ENCODE measurements at places on chromosomes 1 and 21.

DNA sequence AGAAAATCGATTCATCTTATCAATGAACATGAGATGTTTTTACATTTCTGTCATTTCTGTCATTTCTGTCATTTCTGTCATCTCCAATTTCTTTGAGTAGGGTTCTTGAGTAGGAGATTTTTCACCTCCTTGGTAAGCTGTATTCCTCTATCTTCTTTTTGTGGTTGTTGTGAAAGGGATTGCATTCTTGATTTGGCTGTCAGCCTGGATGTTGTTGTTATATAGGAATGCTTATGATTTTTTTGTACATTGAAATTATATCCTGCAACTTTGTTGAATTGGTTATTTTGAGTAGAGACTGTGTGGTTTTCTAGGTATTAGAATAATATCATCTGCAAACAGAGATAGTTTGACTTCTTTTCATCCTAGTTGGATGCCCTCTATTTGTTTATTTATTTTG lies 1233.7 kb downstream of the PLA2G4A start:
- DNase-seq: no peak

GRCh38 chr21:45846373-45847160 lies 135.0 kb upstream of the COL6A1 start:
- no peak for DNase-seq

DNA sequence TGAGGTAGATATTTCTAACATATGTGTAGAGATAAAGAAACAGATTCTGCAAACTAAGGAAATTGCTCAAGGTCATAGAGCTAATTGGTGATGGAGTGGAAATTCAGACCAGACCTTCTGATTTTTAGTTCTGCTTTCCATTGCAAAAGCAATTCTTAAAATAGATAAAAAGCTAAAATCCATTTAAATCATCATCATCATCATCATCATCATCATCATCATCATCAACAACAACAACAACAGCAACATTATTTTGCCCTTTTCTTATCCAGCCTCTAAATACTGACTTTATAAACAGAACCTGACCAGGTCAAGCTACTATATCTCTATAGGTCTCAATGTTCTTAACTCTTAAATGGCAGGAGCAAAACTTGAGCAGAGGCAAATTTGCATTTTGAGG lies 14.0 kb upstream of the ROR1 start:
- no peak for DNase-seq

GRCh38 chr1:155396874-155397476 lies 76.3 kb downstream of the RUSC1 start:
- no peak for DNase-seq

DNA sequence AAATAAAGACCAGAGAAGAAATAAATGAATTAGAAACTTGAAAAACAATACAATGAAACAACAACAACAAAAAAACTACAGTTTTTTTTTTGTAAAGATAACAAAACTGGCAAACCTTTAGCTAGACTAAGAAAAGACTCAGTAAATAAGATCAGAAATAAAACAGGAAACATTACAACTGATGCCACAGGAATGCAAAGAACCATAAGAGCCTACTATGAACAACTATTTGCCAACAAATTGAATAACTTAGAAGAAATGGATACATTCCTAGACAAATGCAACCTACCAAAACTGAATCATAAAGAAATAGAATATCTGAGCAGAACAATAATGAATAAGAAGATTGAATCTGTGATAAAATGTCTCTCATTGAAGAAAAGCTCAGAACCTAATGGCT lies 742.0 kb downstream of the ADGRL2 start:
- DNase-seq: no peak

- DNase-seq: no peak
These were observed 7.1 kb downstream of the CLIC4 start for GRCh38 chr1:24752305-24752704.

DNA sequence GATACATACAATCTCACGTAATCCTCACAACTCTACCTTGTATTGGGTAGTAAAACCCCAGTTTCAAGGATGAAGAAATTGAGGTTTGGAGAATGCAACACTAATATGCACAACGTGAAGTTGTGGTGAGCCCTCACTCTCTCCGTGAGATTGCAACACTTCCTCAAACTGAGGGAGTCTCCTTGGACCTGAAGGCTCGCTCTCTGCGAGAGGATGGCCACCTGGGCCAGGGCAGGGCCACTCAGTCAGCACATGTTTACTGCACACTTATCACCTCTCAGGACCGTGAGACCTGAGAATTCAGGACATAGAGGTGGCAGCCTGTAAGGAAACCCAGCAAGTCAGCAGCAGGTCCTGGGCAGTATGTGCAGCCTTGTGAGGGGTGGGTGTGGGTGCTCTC lies 8.7 kb downstream of the SH3BP5L start:
- DNase-seq: no peak

DNA sequence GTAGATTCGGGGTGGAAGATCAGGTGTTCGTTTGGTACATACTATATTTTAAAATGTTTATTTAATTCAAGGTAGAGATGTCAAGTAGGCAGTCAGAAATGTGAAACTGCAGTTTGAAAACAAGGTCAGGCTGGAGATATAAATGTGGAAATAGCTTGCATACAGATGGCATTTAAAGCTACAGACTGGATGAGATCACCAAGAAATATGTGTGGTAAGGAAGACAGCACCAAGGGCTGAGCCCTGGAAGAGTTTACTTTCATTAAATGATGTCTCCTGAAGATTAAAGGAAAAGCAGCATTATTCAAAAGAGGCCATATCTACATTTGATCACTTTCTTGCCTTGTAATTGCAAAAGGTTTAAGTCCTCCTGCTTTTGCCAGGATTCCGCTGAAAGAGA lies 271.3 kb downstream of the PTBP2 start:
- DNase-seq: no peak

DNA sequence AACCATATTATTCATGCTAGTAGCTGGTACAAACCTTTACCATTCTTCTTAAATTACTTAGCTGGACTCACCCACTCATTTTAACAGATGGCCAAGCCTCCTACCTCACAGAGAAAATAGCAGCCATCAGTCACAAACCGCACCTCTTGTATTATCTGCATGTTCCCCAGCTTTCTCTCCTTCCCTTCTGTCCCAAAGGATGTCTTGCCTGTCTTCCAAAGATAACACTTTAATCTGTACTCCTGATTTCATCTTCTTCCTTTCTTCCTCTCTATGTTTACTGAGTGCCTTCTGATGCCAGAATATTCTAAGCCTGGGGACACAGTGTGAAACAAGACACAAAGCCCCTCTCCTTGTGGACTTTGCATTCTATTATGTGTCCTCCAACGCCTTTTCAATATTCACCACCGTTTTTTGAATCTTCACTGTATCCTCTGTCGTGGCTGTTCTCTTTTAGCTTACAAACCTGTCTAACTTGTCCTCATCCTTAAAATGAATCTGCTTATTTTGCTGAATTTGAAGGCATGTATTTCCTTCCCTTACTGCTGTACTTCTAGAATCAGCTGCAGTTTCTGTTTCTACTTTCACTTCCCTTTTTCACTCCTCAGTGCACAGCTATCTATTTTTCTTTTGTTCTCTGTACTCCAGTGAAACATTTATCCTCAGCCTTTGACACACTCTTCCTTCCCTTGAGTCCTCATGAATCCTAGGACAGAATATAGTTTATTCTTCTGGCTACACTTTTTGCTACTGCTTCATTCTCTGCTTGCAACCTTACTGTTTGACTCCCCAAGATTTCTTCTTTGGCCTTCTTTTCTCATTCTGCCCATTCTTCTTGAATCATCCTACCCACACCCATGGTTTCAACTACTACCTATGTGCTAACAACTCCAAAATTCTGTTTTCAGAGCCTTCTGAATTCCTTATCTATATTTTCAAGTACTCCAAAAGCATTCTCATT lies 216.9 kb upstream of the SAMSN1 start:
- DNase-seq: no peak

GRCh38 chr1:59541891-59542290 lies 245.0 kb downstream of the FGGY start:
- DNase-seq: no peak

GRCh38 chr1:3618881-3619671 lies 5.7 kb upstream of the TPRG1L start:
- DNase-seq: peak; percentile 65

- DNase-seq: no peak
These were observed 1.9 kb upstream of the DENND2D start for GRCh38 chr1:111202366-111202706.

GRCh38 chr1:246595146-246595545 lies 28.9 kb downstream of the CNST start:
- no peak for DNase-seq
